CD4-positive, alpha-beta T cell treated with Interleukin-4 for 1 hour (primary cell): ENCODE measurements at places on chromosomes 12 and 14.

GRCh38 chr12:116969615-116970585 is 59.1 kb downstream of the FBXW8 start:
- DNase-seq = no peak

DNA sequence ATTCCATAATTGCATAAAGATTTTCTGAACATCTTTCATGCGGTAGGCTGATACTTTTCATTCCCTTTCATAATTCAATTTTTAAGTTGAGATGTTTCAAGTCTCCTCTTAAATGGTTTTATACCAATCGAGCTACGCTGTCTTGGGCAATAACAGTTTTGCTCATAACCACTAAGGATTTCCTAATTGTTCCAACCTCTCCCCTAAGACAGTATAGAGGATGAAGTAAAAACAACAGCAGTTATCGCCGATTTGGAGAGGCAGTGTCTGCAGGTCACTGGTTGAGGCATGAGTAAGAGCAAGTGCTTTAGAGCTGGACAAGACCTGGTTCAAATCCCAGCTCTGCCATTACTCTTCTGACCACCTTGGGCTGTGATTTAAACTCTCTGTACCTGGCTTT is 6.9 kb upstream of the MED13L start:
- DNase-seq = no peak

DNA sequence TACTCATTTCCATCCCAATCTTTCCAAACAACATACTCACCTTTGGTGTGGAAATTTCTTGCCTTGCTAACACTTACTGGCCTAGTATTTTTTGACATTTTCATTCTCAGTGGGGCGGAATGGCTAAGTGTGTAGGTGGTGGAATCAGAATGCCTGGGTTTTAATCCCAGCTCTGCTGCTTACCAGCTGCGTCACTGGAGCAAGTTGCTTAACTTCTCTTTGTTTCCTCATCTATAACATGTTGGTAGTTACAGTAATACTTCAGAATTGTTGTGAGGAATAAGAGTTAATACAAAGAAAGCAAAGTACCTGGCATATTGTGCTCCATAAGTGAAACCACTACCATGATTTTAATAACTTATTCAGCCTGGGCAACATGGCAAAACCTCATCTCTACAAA is 3.0 kb upstream of the FAM177A1 start:
- DNase-seq = no peak

DNA sequence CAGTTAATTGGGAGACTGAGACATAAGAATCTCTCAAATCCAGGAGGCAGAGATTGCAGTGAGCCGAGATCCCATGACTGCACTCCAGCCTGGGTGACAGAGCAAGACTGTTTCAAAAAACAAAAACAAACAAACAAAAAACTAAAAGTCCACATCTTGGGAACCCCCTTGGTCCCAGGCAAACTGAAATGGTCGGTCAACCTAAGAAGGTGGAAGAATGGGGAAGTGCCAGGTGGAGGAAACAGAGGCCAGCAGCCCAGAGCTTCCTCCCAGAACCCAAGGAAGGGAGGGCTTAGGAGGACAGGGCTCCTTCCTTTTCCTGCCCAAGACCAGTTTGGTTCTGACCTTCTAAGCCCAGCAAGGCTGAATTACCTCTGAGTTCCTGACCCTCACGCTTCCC is 121.0 kb upstream of the FUT8 start:
- no peak for DNase-seq
